ENCODE measurements at places on chromosomes 6 and 20. TPM values are rescaled to one million over a fixed set of nuclear protein-coding genes. Genes with fewer than 3 reads are reported as not detected.

GRCh38 chr6:45619211-45619760 lies 241.6 kb upstream of the SUPT3H start:
- DNase-seq = no peak

GRCh38 chr6:105302617-105303128 lies 100.2 kb downstream of the PREP start:
- no peak for DNase-seq

DNA sequence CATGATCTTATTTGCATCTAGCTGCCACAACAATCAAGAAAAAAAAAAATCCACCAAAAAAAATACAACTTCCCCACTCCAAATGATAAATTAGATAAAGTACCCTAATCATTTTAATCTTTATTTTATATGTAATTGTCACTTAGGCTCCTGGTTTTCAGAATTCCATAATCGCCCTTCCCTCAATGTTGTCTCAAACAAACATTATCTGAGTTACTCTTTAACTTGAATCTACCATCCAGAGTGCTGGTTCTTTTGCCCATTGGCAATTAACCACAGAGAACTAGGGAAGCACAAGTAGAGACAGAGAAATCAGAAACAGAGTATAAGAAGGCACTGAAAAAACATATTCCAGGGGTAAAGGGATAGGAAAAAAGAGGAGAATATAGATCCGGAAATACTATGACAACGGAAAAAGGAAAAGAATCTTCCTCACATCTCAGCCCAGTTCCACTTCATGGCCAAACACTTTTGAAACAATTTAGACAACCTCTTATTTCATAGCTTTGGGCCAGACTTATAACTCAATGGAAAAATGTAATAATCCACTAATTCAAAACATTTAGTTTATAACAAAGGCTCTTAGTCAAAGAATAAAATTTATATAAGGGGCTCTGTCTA lies 861 bp upstream of the NHSL1 start:
- DNase-seq = no peak

TMEM244 gene
- not detected for polyA plus RNA-seq

All from psoas muscle (tissue), 8 donors.